ENCODE measurements at places on chromosomes 7 and 10.

DNA sequence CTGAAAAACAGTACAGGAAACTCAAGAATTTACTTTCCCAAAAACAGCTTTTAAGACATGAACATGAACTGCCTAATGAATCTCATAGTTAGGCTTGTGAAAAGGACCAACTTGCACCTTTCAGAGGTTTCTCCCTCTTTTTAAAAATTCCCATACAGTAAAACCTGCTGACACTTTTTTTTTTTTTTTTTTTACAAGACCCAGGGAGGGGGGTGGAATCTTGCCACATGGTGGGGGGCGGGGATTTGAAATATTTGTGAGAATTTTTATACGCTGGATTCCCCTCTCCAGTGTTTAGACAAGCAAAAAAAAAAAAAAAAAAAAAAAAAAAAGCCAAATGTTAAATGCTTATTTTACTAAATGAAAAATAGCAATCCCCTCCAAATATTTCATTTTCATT is 57.4 kb downstream of the HIBADH start:
- DNase-seq: no peak

GRCh38 chr7:114923403-114923713 is 1.5 kb downstream of the MDFIC start:
- no peak for DNase-seq

GRCh38 chr7:110888641-110889040 is 202.3 kb upstream of the LRRN3 start:
- no peak for DNase-seq

GRCh38 chr7:16498122-16498521 is 28.5 kb upstream of the LRRC72 start:
- no peak for DNase-seq

DNA sequence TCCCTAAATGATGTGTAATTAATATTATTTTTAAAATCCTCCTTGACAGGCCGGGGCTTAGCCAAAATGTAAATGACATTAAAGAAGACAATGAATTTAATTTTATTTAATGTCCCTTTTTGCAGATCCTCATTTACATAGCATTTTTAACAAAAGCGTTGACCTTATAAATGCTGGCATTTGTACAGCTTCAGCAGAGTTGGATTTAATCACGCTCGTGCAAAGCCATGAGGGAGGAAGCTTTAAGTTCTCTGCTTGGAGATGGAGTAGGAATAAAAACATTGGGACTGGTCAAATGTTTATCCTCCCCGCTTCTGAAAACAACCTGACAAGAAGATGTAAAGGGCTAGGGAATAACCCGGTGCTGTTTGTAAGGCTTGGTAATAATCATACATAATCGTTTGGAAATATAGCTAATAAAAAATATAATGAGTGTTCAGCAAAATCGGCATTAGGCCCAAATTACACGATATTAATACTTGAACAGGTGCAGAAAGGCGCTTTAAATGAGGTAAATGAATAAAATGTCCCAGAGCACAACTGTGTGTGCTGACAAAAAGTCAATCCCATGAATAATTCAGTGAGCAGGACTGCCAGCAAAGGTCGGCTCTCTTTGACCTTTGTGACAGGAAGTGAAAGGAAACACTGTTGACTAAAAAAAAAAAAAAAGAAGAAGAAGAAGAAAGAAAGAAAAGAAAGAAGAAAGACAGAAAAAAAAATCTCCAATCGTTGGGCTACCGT is 11.5 kb downstream of the EBF3 start:
- no peak for DNase-seq

DNA sequence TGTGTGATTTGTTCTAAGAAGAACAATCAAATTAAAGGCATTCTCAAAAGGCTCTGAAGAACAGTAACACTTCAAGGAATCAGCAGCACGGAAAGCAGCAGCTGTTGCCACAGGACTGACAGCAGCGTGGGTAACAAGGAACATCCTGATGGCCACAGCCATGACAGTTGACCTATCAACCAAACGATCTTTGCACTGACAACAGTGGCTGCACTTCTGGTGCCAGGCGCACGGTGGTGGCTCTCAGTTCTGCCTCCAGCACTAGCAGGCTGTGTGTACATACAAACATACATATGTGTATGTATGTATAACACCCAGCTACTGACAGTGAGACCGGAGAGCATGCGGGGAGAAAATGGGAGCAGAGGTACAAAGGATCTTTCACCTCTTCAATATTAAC is 114.1 kb downstream of the ZFAND4 start:
- no peak for DNase-seq

DNA sequence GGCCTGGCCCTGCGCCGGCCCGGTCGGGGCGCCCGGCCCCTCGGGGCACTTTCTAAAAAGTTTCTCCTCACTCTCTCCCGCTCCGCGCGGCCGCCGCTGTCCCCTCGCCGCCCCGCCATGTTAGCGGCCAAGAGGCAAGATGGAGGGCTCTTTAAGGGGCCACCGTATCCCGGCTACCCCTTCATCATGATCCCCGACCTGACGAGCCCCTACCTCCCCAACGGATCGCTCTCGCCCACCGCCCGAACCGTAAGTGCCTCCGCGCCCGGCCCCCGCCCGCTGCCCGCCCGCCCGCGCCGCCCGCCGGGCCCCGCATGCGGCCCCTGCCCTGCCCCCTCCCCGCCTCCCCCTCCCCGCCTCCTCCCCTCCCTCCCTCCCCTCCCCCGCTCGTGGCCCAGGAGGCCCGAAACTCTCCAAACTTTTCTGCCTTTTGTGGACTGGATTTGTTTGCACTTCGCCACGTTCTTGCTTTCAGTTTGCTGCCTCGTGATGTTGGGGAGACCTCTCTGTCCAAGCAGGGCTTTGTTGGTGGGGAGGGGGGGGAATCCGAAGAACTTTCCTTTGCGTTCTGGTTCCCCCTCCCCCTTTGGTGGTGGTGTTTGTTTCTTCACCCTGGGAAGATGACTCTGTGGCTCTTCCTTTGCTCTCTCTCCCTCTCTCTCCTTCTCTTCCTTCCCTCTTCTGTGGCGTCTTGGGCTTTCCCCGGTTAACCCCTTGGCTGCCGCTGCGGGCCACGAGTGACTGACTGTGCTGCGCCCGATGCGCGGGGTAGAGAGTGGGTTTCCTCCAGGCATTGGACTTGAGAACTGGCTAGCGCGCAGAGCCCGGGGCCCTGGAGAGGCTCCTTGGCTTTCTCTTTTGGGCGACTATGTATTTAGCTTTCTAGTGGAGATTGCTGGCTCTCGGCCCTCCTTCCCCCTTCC is 1.6 kb downstream of the TCF7L2 start:
- DNase-seq: no peak

GRCh38 chr7:51665045-51665780 is 348.6 kb upstream of the COBL start:
- DNase-seq: no peak

- no peak for DNase-seq
These were observed 11.6 kb downstream of the ATP6V0E2 start for GRCh38 chr7:149885191-149886017.

- no peak for DNase-seq
These were observed 172.0 kb downstream of the MAGI2 start for GRCh38 chr7:79281426-79281825.

- no peak for DNase-seq
These were observed 121.5 kb upstream of the SH2B2 start for GRCh38 chr7:102165136-102165535.

DNA sequence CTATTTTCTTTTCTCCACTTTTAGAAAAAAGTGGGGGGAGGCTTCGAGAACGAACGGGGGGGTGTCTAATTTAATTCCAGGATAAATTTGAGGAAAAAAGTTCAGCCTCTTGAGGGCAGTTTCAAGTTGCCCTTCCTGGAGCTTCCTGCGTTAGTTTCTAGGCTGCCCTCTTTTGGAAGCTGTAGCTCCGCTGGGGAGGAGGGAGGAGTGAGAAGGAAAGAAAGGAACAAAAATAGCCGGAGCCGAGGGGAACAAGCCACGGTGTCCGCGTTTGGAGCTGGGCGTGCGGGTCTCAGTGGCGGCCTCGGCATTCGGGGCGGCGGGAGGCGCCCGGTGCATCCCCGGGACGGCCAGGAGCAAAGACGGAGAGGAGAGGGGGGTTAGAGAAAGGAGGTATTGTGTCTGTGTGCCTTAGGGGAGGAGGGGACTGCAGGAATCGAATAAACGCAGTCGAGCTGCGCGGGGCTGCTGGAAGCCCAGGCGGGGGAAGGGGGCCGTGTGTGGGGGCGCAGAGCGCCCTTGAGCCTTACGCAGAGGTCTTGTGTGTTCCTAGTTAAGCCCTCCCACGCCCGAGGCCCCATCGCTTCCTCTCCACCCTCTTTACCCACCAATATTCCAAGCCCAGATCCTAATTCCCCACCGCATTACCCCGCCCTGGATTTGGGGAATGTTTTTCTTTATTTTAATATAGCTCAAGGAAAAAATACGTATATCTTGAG is 2.0 kb upstream of the TNRC18 start:
- DNase-seq: no peak

DNA sequence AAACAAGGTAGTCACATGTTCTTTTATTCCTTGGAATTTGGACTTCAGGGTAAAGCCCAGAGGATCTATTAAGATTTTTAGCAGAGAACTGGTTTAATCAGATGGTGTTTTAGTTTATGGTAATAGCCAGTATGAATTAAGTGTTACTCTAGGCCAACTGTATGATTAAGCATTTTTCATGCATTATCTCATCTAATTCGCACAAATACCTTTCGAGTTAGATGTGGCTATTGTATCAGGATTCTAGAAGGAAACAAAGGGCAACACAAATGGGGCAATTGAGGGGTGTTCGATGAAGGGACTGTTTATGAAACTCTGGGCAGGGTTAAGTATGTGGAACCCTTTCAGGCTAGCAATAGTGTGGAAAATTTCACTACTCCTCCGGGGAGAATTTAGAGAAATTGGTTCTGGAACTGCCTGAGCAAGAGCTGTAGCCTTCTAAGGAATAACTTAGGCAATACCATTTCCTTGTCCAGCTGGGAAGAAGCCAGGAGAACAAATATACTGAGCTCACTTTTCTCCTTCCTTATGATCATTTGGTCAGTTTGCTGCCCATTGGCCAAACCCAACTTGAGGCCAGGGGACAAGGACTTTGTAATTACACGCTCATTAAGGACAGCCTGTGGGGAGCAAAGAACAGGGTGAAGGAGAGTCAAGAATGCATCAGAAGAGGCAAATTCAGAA is 319.0 kb upstream of the FZD1 start:
- DNase-seq: no peak

DNA sequence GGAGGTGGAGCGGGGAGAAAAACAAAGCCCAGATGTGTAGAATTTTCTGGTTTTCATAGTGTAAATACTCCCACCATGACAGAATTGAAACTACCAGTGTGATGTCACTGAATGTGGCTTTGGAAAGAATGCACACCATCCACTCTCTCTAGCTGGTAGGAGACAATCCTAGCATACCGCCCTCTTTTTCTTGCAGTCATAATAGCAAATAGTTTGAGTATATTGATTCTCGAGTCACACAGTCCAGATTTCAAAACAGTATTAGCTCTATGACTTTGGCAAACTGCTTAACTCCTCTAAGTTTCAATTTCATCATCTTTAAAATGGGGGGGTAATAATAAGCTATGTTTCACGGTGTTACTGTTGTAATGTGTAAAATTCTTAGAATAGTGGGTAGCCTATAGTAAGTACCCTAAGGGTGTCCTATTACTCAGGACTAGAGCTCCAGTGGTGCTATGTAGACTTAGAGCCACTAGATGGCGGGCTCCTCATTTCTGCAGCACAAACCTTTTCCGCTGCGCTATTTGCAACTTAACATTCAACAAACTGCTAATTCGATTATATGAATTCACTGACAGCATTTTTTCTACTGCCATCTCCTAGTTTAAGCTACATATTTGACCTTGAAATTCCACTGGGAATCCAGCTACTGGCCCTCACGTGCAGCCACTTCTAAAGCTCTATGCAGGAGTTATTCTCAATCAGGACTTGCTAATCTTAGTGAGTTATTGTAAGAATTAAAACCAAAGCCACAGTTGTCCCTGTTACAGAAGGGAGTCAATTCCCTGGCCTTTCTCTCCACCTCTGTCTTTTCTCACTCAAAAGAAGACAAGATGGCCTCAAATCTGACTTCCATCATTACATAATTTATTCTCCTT is 18.7 kb downstream of the TAS2R40 start:
- DNase-seq: no peak

DNA sequence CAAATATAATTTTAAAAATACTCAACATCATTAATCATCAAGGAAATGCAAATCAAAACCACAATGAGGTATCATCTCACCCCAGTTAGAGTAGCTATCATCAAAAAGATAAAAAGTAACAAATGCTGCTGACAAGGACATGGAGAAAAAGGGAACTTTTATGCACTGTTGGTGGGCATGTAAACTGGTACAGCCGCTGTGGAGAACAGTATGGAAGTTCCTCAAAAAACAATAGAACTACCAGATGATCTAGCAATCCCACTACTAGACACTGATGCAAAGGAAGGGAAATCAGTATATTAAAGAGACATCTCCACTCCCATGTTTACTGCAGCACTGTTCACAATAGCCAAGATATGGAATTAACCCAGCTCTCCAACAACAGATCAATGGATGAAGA is 384.5 kb downstream of the PLXDC2 start:
- DNase-seq: no peak

GRCh38 chr7:156650042-156650441 is 9.5 kb downstream of the RNF32 start:
- DNase-seq: no peak

DNA sequence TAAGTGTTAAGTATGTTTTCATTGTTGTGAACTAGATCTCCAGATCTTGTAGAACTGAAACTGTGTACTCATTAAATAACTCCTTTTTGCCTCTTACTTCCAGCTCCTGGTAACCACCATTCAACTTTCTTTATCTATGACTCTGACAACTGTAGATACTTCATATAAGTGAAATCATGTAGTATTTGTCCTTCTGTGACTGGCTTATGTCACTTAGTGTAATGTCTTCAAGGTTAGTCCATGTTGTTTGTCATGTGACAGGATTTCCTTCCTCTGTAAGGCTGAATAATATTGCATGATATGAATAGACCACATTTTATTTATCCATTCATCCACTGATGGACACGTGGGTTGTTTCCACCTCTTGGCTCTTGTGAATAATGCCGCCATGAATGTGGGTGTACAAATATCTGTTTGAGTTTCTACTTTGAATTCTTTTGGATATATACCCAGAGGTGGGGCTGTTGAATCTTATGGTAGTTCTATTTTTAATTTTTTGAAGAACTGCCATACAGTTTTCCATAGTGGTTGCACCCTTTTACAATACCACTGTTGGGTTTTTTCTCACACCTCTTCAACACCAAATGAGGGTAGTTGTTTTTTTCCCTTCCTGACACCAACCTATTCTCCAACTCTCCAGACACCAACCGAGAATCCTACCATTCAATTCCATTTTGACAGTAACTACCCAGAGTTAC is 10.7 kb upstream of the FMC1 start:
- DNase-seq: no peak

GRCh38 chr7:107998150-107998549 is 4.8 kb downstream of the LAMB1 start:
- DNase-seq: no peak

GRCh38 chr7:979886-980571 is 3.0 kb upstream of the CYP2W1 start:
- no peak for DNase-seq

- DNase-seq: no peak
These were observed 42.5 kb downstream of the ACBD5 start for GRCh38 chr10:27197980-27198620.

DNA sequence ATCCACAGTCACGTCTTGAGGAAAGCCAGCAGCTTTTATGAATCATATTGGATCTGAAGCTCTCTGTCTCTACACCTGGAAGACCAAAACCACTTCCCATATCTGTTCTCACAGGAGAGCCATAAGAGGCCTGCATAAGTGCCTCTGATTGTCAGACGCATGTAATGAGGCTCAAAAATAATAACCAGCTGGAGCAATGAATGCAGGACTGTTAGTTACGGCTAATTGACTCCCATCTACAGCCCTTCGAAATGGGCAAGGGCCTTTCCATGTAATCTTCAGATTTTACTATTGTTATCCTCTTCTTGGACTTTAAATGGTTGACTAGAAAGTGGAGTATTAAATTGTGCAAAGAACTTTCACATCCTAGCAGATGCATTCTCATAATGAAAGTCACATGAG is 4.4 kb upstream of the SEMA3C start:
- DNase-seq: no peak

All from esophagus squamous epithelium (tissue), 5 donors.